HepG2 (cell line): ENCODE measurements at places on chromosomes 7 and 10. TPM values are rescaled to one million over a fixed set of nuclear protein-coding genes. Genes with fewer than 3 reads are reported as not detected.

GRCh38 chr7:35348611-35349400, 94.9 kb upstream of the TBX20 start:
- H3K36me3 ChIP-seq, result no peaks in the 10 kb centered on the region
- no peaks in the 10 kb centered on the region for H3K27me3 ChIP-seq
- H3K4me3 ChIP-seq, result no peak overlapping the region

Gene PRF1
- 1.4 and 1.7 TPM in 2 replicates for polyA plus RNA-seq

- H3K27me3 ChIP-seq, result no peaks in the 10 kb centered on the region
- no peak for DNase-seq
- no peak overlapping the region for H3K27ac ChIP-seq
- H3K4me3 ChIP-seq, result no peak overlapping the region
- H3K4me1 ChIP-seq, result no peaks in the 10 kb centered on the region
Measured at GRCh38 chr7:103637094-103637493, 191.1 kb upstream of the SLC26A5 start.

- no peak overlapping the region for H3K4me3 ChIP-seq
- H3K27ac ChIP-seq, result no peak overlapping the region
- peaks cover 26% of the 10 kb centered on the region for H3K36me3 ChIP-seq
- no peaks in the 10 kb centered on the region for H3K27me3 ChIP-seq
- DNase-seq, result no peak
- peaks cover 14% of the 10 kb centered on the region for H3K4me1 ChIP-seq
Measured at GRCh38 chr7:27762062-27762461, 22.1 kb downstream of the TAX1BP1 start.

Gene SEPTIN14
- not detected in 2 replicates for polyA plus RNA-seq

DNA sequence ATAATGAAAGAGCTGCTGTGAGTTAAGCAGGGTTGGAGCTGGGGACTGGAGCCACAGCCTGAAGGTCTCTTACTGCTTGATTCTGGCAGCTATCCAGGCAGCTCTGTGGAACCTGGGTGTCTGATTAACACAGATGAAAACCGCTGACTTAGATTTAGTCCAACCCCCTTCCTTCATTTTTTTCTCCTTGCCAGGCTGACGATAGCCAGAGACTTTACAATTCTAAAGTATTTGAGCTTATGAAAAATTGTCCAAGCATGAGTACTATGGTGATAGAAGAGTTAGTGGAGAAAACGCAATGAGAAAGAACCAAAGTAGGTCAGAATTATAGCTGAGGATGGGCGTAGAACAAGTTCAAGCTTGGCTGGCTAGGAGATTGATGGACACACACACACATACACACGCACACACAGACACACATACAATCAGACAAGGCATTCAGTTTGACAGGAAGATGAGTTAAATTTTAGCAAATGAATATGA, 13.5 kb upstream of the GPR85 start:
- H3K36me3 ChIP-seq, result no peaks in the 10 kb centered on the region
- H3K4me3 ChIP-seq, result no peak overlapping the region
- H3K27me3 ChIP-seq, result no peaks in the 10 kb centered on the region
- H3K27ac ChIP-seq, result no peak overlapping the region
- H3K4me1 ChIP-seq, result no peaks in the 10 kb centered on the region

Gene ACTA2
- polyA plus RNA-seq, result 21.8 and 25.1 TPM in 2 replicates

- peaks cover 20% of the 10 kb centered on the region for H3K4me1 ChIP-seq
- peaks cover 50% of the 10 kb centered on the region; the same call in 2 of the 3 replicates for H3K36me3 ChIP-seq
- no peak overlapping the region for H3K4me3 ChIP-seq
- no peak overlapping the region for H3K27ac ChIP-seq
- H3K27me3 ChIP-seq, result no peaks in the 10 kb centered on the region
Measured at GRCh38 chr7:74674166-74674565, 16.6 kb downstream of the GTF2I start.

- no peaks in the 10 kb centered on the region for H3K4me1 ChIP-seq
- H3K27me3 ChIP-seq, result peaks cover 10% of the 10 kb centered on the region
- H3K36me3 ChIP-seq, result no peaks in the 10 kb centered on the region
- DNase-seq, result no peak
Measured at GRCh38 chr10:70905071-70906021, 17.0 kb upstream of the PCBD1 start.

DNA sequence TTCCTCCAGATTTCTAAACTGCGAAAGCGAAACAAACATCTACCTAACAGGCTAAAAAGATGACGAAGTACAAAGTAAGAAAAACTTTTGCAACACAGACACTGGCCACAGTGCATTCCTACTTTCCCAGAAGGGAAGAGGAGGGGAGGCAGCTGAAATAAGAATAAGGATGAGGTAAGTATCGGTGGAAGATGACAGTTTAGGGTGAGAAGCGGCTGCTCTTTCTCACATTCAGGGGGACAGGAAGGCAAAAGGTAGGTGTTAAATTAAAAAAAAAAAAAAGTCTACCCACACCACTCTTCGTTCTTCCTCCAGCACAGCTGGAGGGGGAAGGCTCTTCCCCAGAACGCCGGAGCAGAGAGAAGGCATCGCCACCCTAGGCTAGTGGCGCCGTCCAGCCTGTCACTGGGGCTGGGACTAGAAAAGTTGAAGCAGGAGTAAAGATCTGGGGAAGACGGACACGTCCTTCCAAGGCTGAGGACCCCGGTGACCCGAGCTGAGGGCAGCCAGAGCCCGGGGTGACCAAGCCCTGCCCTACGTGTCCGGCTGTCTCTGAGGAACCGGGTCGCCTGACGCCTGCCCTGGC, 846 bp downstream of the DNAJC1 start:
- H3K4me1 ChIP-seq, result peaks cover 20% of the 10 kb centered on the region
- H3K27ac ChIP-seq, result peak overlapping the region; percentile 84
- H3K36me3 ChIP-seq, result no peaks in the 10 kb centered on the region
- H3K4me3 ChIP-seq, result peak overlapping the region; percentile 72
- peak; percentile 21 for DNase-seq

Gene HABP2
- 0.12 TPM in 2 replicates for polyA plus RNA-seq

DNA sequence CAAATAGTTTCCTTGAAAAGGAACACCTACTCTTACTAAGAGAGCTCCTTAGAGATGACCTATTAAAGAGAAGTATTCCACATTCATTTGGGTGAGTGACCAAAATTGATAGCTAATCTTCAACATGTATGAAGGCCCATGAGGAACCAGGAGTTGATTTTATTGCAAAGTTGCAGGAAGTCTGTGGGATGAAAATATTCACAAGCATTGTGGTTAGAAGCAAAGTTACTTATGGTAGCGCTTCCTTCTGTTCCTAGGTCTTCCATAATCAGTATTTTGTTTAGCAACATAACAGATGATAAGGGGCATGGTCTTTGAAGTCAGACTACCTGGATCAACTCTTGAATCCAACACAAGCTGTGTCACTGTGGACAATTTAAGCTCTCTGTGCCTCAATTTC, 164.5 kb downstream of the DGKB start:
- no peaks in the 10 kb centered on the region for H3K4me1 ChIP-seq
- H3K36me3 ChIP-seq, result no peaks in the 10 kb centered on the region

Gene COBL
- polyA plus RNA-seq, result 4.9 and 8.4 TPM in 2 replicates

DNA sequence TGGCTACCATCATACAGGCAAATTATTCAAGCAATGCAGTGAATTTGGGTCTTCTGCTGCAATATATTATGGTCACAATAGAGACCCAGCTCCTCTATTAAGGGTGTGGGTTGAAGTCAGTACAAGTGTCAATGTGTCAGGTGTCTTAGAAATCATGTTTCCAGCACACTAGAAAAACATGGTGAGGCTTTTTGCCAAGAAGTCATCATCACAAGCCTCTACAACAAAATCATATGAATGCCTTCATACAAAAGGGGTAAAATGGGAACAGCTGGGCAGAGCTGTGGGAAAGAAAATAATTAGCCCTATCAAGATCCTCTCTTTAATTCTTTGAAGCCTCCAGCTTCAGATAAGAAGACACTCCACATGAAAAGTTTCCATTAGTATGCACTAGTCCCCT, 37.2 kb downstream of the FAM13C start:
- peaks cover 40% of the 10 kb centered on the region for H3K4me1 ChIP-seq
- no peaks in the 10 kb centered on the region for H3K36me3 ChIP-seq

Gene VWDE
- polyA plus RNA-seq, result 0.07 and 0.12 TPM in 2 replicates

- peaks cover 53% of the 10 kb centered on the region for H3K4me1 ChIP-seq
- no peak for DNase-seq
- peaks cover 1% of the 10 kb centered on the region; the same call in 1 of the 2 replicates for H3K36me3 ChIP-seq
- H3K27me3 ChIP-seq, result no peaks in the 10 kb centered on the region
- H3K27ac ChIP-seq, result peak overlapping the region; percentile 92
Measured at GRCh38 chr10:114526126-114526503, 121.8 kb upstream of the AFAP1L2 start.

DNA sequence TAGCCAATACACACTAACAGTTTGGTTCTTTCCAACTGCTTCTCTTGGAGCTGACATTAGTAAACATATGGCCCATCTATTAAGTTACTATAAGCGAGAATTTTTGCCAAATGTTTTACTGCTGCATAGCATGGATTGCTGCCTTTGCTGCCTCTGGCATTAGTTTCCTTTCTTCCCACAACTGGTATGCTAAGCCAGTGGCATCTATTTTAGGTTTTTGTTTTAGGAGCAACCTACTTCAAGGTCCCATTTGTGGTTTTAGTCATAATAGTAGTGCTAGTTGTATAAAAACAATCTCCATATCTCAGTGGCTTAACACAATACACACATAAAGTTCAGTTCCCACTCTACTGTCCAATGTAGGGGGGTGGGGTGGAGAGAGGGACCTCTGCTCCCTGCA, 25.9 kb upstream of the PANK1 start:
- no peak overlapping the region for H3K27ac ChIP-seq
- peaks cover 40% of the 10 kb centered on the region for H3K4me1 ChIP-seq
- H3K4me3 ChIP-seq, result no peak overlapping the region
- DNase-seq, result no peak
- no peaks in the 10 kb centered on the region for H3K27me3 ChIP-seq

GRCh38 chr7:95126053-95126709, 198.2 kb downstream of the PON1 start:
- H3K27ac ChIP-seq, result no peak overlapping the region
- H3K27me3 ChIP-seq, result no peaks in the 10 kb centered on the region
- peak; percentile 30 for DNase-seq
- H3K36me3 ChIP-seq, result no peaks in the 10 kb centered on the region; the same call in 2 of the 3 replicates
